ENCODE measurements at places on chromosomes 3 and 15. TPM values are rescaled to one million over a fixed set of nuclear protein-coding genes. Genes with fewer than 3 reads are reported as not detected.

The RAD51 gene
- total RNA-seq: 0.77 TPM

The EXD1 gene
- total RNA-seq: 0.17 TPM

The PRC1 gene
- total RNA-seq: 57.8 TPM

The CADM2 gene
- total RNA-seq: under 0.01 TPM

The IL5RA gene
- not detected for total RNA-seq

The PLSCR5 gene
- not detected for total RNA-seq

The PPCDC gene
- total RNA-seq: 6.4 TPM

The DNASE1L3 gene
- total RNA-seq: not detected

The CHRM5 gene
- not detected for total RNA-seq

The COL6A5 gene
- total RNA-seq: under 0.01 TPM

The TIGIT gene
- not detected for total RNA-seq

The ALS2CL gene
- total RNA-seq: 19.7 TPM

The SLCO3A1 gene
- total RNA-seq: 7.7 TPM

The ZNF80 gene
- not detected for total RNA-seq

The NOX5 gene
- total RNA-seq: 0.33 TPM

The SEMA4B gene
- 14.1 TPM for total RNA-seq

The CRELD1 gene
- 50.2 TPM for total RNA-seq

The ANKRD63 gene
- total RNA-seq: not detected

The TF gene
- 0.33 TPM for total RNA-seq

The CHRNA5 gene
- under 0.01 TPM for total RNA-seq
